ENCODE measurements at places on chromosomes 12 and 14.

DNA sequence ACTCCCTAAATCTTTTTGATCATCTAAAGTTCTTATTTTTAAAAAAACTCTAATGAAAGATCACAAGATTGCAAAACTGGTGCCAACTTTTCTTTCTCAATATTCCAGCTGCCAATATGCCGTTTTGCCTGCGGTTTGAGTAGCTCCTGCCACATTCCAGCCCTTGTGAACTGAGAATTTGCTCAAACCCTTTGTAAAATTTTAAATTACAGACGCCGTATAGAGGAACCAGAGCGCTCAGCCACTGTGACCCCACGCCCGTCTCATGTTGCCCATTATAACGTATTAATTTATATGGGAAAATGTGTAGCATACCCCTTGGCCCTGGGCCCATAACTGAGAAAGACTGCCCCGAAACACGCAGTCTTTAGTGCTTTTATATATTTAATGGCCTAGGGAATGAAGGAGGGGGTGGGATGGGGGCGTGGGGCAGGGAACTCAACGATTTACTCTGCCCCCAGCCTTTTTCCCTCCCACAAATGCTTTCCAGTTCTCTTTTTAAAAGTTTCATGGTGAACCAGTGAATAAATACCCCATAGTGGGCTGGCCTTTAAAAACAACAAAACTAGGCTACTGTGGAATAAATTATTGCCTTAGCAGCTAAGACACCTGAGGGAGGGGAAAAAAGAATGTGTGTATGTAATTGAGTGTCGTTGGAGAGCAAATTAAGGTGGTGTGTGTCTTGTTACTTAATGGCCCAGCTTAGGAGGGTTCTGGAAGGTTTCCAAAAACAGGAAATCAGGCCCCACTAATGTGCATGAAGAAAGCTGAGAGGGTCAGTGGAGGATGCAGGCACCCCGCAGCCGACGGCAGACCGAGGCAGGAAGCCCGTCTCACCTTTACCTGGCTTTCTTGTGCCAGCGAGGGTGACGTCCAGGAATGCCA, 45.7 kb upstream of the RFLNA start:
- no peak for DNase-seq

DNA sequence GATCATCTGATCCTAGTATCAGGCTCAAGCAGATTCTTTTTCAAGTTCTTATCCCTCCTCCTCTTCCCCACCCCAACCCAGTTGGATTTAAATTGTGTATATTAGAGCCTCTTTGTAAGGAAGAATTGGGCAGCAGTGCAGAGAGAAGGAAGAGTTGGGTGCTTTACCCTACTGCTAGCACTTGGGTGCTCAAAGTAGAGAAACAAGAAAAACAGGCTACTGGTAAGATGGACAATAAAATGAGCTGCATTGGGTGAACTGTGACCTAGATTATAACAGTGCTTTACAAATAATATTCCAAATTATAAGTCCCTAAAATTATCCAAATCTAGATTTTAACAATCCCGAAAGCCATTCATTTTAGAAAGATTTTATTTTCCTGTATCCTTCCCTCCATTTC, 363.4 kb upstream of the GARIN6 start:
- no peak for DNase-seq

DNA sequence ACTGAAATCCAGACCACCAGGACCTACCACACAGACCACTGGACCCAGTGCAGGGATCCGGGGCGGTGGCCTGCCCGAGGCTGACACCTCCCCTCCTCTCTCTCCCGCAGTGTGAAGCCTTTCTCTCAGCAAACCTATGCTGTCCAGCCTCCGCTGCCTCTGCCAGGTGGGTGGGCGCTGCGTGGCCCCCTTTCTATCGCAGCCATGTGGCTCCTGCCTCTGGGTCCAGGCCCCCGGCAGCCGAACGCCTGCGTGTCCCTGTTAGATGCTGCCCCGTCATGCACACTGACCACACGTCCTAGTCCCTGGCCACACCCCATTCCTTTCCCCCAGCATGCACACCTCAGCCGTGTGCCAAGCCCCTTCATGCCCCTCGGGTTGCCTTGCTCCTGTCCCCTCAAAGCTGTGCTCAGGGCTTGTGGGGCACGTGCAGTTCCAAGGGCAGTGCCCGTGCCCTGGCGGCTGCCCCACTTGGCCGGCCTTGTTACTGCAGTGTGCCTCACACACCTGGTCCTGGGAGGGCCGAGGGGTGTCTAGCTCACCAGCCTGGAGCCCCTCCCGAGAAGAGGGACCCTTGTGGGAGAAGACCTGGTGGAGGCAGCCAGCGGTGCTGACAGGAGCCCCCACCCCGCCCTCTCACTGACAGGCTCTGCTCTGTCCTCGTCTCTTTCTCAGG, 58.0 kb upstream of the TSPAN9 start:
- no peak for DNase-seq

DNA sequence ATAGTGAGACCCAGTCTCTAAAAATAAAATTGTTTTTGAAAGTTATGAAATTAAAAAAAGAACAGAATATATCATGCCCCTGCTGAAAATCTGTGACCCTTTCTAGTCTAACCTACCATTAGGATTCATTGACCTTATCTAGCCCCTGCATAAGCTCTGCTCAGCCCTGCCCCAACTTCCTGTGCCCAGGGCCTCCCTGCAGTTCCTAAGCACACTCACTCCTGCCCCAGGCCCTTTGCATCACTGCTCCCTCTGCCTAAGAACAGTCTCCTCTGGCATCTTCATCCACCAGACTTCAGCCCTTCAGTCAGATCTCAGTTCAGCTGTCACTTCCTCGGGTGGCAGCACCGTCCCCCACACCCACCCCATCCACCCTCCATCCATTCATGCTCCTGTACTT, 55.4 kb downstream of the SCARB1 start:
- DNase-seq, result no peak

GRCh38 chr12:121005346-121005815, 10.9 kb downstream of the C12orf43 start:
- DNase-seq, result no peak

- DNase-seq, result no peak
These were observed 18.6 kb downstream of the PPTC7 start for GRCh38 chr12:110564471-110564991.

DNA sequence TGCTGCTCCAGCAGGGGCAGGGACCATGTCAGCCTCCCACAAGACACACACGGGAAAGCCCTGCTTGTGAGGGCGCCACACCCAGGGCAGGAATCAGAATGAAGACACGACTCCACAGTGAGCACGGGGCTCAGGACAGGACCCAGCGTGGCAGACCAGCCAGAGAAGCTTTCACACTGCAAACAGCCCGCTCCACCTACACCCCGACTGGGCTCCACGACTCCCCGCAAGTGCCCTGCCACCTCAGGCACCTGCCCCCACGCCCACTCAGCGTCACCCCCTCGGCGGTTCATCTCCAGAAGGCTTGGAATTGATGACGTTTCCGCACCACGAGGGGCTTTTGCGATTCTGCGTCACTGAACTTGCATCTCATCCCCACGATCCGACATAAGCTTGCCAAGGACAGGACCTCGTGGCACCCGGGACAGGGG, 91.1 kb downstream of the FBXL14 start:
- no peak for DNase-seq

GRCh38 chr12:95863337-95863736, 4.6 kb downstream of the SNRPF start:
- no peak for DNase-seq

GRCh38 chr12:3491938-3492792, 1.2 kb downstream of the PRMT8 start:
- peak; percentile 79 for DNase-seq

- peak; percentile 77 for DNase-seq
These were observed 2.0 kb downstream of the PAX9 start for GRCh38 chr14:36663404-36664321.

DNA sequence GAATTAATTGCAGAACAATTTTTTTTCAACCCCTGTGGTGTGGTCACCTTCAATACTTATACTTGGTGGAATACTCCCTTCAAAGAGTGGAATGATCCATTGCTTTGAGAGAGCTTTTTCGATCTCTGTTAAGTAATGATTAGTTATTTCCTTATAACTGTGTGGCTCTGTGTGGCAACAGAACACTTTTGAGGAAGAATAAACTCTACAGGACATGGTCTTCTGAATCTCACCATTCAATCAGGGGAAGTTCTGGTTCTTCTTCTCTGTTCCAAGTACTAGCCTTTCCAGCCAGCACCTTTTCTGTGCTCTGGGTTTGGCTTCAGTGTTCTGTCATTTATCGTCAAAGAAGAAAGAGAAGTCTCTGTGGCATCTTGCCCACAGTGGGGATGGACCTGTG, 369.2 kb downstream of the ZFP36L1 start:
- no peak for DNase-seq

GRCh38 chr14:90383731-90384542, 12.9 kb upstream of the CALM1 start:
- DNase-seq, result peak; percentile 73

DNA sequence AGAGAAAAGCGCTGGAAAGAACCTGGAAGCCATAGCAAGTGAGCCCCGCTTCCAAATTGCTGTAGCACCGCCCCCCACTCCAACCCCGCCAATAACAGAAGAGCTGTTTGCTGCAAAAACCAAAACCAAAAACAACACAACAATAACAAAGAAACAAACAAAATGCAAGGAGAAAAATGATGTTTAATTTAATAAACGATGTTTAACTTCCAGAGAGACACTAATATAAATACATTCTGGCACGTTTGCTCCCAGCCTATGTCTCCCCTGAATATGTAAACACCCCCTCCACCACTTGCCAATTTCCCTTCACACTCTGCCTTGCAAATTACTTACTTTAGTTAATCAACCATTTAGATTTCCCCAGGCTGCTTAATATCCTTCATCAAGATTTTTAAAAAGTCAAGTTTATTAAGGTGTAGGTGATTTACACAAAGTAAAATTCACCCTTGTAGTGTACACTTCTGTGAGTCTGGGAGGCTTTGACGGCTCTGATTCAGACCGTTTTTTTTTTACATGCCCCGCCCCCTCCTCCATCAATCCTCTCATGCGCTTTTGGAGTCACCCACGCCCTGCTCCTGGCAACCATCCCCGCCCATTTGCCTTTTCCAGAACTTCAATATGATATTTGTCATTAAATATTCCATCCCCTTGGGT, 482 bp upstream of the IFI27L2 start:
- DNase-seq, result peak; percentile 51

DNA sequence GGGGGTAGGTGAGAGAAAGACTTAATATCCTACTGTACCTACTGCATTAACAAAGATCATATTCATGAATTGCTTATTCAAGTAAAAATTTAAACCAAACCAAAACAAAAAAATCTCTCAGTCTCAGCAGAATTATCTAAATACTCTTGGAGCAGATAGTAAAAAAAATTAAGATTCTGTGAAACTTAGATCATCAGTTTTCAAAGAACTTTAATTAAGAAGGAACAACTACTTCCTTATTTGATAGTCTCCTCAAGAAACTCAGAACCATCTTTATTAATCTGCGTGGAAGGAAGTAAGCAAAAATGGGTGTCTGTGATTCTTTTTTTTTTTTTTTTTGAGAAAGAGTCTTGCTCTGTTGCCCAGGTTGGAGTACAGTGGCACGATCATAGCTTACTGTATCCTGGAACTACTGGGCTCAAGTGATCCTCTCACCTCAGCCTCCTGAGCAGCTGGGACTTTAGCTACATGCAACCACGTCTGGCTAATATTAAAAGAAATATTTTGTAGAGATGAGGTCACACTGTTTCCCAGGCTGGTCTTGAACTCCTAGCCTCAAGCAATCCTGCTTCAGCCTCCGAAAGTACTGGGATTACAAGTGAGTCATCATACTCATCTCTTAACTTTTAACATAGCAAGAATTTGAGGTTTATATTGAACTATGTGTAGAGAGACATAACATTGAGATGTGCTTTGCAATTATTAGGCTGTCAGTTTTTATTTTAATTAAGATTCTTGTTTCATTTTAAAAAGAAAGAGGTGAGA, 37.4 kb downstream of the GAS2L3 start:
- no peak for DNase-seq

DNA sequence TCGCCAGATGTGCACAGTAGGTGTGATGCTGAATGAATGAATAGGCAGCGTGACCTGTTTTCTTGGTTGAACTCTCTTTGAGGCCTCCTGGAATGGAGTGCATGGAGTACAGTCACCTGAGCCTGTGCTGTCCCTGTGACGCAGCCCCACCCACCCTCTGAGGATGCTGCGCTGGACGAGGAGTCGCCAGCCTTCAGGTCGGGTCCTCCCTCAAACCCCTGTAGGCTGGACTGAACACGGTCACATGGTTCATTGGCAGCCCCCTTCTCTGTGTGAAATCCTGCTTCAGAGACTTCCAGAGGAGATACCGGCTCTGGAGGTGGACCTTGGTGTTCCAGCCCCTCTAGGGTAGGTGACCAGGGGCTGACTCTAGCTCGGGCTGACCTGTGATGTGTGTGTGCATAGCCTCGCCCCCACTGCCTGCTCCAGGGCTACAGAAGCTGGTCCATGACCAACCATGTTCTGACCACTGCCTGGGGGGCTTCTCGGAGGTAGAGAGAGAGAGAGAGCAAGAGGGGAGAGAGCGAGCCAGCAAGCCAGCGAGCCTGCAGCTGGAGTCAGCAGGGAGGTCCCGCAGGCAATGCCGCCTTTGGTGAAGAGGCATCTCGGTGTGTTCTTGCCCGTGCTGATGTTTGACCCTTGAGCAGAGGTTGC, 158.0 kb upstream of the RTL1 start:
- no peak for DNase-seq

DNA sequence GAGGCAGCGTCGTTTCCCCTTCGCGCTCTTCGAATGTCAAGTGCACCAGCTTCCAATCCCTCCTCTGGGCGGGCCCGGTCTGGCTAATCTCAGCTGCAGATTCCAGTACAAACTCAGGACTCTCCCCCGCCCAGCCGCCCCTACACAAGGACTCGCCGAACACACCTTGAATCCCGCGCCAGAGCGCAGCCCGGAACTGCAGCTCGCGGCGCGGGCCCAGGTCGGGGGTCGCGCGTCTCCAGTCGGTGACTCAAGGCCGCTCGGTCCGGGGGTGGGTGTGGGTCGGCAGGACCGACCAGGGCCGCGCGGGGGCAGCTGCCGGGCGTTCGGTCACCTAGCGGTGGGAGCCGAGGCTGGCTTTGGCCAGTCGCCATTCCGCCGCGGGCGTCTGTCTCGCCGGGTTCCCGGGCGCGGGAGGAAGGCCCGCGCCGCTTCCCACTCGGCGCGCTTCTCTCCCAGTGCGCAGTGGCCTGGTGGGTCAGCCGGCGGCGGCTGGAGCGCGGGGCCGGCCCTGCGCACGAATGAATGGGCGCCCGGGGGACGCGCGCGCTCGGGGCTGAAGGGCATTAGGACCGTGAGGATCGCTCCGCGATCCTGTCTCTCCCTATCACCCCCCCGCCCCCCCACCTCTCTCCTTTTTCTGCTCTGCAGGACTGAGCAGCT, at the start of gene GALNT16:
TSS of gene GALNT16 (plus strand) at position 632 of the 663 bp plus-strand sequence. CDS start 133 bp downstream, outside the sequence.
- DNase-seq, result peak; percentile 63
